HuH-7 (cell line): ENCODE measurements at places on chromosomes 2 and 18.

GRCh38 chr2:38709567-38710194 is 41.5 kb downstream of the SRSF7 start:
- no peak for DNase-seq

GRCh38 chr18:48486754-48487153 is 52.1 kb upstream of the CTIF start:
- DNase-seq: no peak

- no peak for DNase-seq
Measured at GRCh38 chr2:82879803-82880202, 1579.3 kb downstream of the SUCLG1 start.

DNA sequence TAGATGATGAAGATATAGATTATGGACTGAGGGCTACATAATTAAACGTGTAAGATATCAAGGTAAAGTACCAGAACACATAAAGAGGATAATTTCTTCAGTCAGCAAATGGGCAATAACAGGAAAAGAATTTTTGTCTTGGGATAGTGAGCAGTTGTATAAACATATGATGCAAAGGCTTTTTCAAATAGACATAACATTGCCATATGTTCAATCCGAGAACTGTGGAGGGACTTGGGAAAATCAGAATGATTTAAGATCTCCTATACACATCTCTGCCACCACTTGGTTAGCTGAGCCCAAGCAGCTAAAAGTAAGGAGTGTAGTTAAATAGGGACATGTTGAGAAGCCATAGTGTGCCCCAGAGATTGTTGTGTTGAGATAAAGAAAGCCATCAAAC is 287.6 kb upstream of the ZNF521 start:
- DNase-seq: no peak

DNA sequence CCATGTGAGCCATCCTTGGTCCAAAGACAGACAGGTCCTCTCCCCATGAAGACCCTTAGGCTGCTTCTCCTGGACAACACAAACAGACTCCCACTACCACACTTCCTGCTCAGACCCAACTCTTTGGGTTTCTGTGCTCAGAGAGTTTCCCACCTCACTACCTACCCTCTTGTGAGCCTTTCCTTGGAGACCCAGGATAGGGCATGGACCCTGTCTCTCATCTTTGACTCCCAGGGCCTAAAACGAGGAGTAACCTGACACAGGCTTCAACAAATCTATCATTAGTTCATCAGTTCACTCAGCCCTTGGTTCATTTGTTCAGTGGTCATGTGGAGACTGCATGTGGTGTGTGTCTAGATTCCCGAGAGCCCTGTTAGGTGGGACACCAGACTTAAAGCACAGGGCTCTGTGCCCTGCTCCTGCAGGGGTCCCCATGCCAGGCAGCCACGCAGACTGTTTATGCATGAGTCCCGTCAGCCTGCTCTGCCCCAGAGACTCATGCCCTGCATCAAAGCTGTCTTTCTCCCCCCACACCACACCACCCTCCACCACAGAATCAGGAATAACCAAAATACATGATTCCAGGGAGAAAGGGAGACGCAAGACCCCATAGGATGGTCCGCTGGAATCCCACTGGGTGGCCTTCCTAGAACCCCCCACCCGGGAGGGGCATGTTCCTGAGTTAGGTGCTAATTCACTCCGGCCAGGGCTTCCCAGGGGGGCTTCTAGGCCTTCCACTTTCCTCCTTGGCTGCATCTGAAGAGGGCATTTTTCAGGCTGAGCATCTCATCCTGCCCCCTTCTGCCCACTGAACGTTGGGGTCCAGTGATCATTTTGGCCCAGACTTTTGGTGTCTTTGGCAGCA is 100.2 kb upstream of the TEX51 start:
- DNase-seq: no peak

- no peak for DNase-seq
Measured at GRCh38 chr2:187499941-187500532, 52.0 kb upstream of the CALCRL start.

- no peak for DNase-seq
Measured at GRCh38 chr18:43180814-43181213, 65.3 kb upstream of the RIT2 start.

- peak; percentile 50 for DNase-seq
Measured at GRCh38 chr18:76803814-76804213, 18.5 kb upstream of the ZNF236 start.

GRCh38 chr2:14827226-14828023 is 194.9 kb downstream of the LRATD1 start:
- DNase-seq: no peak

DNA sequence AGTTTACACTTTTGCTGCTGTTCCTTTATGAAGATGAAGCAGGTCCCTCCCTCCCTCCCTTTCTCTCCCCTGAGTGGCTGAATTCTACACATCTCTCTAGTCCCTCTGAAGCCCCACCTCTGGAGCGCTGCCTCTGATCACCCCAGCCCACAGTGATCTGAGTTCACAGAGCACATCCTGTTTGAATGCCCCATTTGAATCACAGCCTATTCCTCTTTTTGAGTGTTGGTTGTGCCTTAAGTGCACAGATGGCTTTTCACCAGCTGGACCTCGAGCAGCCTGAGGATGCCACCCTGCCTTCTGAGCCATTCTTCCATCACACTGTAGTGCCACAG is 87.1 kb downstream of the ITGB1BP1 start:
- DNase-seq: no peak

- DNase-seq: peak; percentile 85
Measured at GRCh38 chr2:158457826-158458616, 1.3 kb downstream of the PKP4 start.

- DNase-seq: no peak
Measured at GRCh38 chr2:222883420-222883819, 22.6 kb downstream of the ACSL3 start.

DNA sequence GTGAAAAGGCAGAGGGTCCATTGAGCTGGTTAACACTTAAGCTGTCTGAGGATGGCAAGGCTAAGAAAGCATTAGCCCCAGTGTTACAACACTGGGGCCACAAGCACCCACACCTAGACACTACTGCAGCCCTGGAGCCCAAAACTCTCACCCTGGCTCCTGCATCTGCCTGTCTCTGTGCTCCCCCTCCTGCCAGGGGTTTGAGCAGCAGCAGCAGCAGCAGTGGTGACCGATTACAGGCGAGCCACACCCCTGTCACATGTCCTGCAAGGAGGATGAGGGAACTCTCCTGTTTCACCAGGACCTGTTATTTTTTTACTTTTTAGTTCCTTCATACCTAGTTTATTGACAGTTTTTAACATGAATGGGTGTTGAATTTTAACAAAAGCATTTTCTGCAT is 326.7 kb upstream of the MAP2 start:
- no peak for DNase-seq

- peak; percentile 84 for DNase-seq
Measured at GRCh38 chr2:19349911-19350677, 8.3 kb downstream of the OSR1 start.

- no peak for DNase-seq
Measured at GRCh38 chr2:102033031-102033749, 41.4 kb downstream of the IL1R2 start.

DNA sequence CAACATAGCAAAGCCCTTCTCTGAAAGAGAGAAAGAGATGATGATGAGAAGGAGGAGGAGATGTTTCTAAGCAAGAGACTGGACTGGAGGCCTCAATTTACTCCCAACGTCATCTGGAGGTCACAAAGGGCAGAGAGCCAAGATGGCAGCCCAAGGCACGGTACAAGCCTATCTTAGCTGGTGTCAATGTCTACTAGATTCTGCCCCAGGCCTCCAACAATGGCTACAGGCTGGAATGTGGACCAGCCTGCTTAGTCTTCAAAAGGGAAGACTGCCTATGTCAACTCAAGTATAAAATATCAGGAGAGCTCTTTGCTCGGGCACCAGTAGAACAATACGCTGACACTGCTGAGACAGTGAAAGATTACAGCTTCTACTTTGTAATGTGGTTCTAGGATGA is 6.7 kb upstream of the SLC4A5 start:
- no peak for DNase-seq

DNA sequence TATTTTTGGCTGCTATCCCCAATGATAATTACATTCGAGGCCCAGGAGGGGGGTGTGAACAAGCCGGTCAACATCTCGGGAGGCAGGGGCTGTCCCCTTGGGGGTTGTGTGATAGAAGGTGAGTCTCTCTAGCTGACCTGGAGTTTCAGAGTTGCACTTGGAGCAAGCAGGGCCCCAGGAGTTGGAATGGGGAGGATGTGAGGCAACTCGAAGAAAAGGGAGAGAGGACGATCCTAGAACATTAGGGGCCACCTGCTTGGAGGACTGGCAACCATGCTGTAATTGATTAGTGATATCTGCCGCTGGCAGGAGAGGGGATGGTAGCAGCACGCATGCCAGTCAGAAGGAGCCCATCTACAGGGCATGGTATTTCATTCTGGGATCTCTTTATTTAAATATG is 122.6 kb downstream of the CTIF start:
- DNase-seq: no peak

GRCh38 chr2:157258520-157259326 is 1.2 kb downstream of the GALNT5 start:
- DNase-seq: no peak

DNA sequence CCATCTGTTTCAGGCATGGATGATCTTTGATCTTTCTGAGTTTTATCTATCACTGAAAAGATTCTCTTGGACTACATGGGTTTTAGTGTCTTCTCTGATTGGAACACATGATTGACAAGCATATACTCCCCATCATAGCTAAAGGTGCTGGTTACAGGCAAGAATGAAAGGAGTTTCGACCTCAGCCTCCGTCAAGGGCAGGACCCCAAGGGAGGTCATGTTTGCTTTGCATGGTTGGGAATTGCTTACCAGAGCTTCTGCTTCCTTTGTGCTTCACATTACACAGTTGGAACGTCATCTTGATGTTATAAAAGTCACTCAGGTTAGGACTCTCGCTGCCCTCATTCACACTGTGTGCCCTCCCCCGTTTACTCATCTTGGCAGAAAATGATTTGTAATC is 287.7 kb downstream of the PIK3C3 start:
- peak; percentile 5 for DNase-seq

DNA sequence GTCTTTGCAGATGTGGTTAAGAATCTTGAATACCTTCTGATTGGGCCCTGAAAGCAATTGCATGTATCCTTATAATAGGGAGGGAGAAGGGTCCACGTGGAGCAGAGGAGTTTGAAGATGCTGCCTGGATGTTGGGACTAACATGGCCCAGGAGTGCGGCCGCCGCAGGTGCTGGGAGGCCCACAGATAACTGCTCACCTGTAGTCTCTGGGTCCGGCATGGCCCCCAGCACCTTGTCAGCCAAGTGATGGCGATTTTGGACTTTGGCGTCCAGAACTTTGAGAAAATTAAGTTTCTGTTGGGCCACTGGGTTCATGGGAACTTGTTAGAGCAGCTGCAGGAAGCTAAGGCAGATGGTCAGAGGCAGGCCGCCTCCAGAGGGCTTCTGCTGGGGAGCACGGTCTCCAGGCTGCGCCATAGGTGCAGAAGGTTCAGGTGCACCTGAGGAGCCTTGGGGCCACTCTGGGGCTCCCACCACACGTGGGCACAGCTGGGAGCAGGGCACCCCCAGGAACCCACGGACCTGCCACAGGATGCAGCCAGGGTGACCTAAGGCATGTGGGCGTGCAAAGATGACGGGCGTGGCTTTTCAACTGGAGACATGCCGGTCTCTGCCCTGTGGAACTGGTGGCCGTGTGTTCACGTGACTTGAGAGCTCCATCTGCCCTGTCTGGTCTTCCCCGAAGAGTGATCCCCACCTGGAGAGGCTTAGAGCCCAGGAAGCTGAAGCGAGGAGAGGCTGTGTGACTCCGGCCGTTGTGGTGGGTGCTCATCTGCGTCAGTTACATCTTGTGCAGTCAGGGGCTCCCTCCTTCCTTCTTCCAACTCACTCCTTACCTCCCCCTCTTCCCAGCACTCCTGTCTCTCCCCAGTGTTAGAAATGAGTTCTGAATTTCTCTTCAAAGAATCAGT is 277.3 kb downstream of the AGAP1 start:
- no peak for DNase-seq
